ENCODE measurements at places on chromosomes 5 and 9.
A peak's percentile ranks its signal among the peaks of the same experiment; 100 is the strongest.

DNA sequence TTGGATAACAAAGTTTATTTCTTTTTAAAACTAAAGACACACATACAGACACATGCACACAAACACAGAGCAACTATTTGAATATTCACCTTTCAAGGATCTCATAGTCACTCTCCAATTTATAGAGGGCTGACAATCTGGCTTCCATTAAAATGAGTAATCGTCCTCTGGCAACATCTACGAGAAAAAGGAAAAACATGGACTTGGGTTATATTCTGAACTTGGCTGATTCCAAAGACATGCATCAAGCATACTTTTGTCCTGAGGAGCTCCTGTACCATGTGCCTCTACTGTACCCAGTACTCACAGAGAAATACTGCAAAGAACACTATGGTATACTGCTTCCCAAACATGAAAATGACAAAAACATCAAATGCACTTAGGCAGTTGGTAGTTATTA lies 15.4 kb downstream of the IARS1 start:
- no peak for DNase-seq

- no peak for DNase-seq
These were observed 915 bp downstream of the HSDL2 start for GRCh38 chr9:112380825-112381221.

GRCh38 chr9:31412081-31412480 lies 972.4 kb upstream of the ACO1 start:
- DNase-seq: no peak

- no peak for DNase-seq
These were observed 50.5 kb downstream of the CXXC5 start for GRCh38 chr5:139698490-139699146.

DNA sequence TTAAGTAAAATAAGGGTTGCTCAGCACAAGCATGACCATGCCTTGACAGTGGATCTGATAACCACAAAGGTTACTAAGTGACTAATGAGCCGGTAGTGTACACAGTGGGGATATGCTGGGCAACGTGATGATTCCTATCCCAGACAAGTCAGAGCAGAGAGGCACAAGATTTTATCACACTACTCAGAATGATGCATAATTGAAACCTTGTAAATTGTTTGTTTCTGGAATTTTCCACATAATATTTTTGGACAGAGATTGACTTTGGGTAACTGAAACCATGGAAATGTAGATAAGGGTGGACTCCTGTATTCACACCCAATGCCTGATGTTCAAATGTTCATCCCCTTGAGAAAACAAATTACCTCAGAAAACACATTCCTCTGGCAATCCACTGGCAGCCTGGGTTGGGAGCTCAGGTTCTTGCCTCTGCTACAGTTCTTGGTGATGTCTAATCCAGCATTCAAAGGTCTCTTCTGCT lies 16.2 kb upstream of the ERAP1 start:
- no peak for DNase-seq

- DNase-seq: no peak
These were observed 388.0 kb upstream of the ZNF608 start for GRCh38 chr5:125134216-125135081.

DNA sequence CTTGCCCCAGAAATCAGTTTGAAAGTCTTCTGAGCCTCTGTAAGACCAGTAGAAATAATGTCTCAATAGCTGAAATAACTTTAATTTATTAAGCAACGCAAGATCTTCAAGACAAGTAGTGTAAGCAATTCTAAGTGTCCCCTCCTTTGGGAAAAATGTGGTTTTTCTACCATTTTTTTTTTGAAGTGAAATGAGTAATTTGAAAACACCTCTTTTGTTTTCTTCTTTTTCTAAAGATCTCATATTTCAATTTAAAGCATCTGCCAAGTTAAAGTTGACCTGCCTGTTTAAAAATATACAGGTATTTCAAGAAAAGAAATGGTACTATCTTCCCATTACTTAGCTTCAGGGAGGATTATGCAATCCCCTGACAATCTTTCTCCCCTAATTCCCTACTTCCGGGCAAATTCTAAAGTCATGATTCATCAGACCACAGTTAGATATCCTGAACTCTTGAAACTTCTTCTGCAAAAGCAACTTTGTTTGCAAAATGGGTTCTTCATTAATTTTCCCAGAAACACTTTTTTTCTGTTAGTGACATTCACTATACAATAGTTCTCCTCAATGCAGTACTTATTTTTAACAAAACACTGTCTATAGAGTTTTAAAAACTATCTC lies 7.8 kb upstream of the ANXA1 start:
- no peak for DNase-seq

DNA sequence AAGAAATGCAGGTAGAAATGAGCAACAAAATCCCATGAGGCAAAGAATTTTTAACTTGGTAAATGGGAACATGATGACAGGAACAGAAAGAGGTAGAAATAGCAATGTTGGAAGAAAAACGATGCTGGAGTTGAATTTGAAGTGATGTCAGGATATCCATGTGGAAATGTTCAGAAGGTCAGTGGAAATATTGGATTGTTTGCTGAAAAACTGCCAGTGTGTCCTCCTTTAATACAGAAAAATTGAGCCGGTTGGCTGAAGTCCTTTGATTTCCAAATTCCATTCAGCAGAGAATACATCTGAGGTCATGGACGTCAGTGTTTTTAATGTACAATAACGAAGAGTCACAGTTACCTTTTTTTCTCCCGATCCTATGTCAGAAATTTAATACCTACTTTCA lies 110.0 kb upstream of the DMAC1 start:
- no peak for DNase-seq

GRCh38 chr5:176637556-176637955 lies 7.1 kb downstream of the EIF4E1B start:
- no peak for DNase-seq

DNA sequence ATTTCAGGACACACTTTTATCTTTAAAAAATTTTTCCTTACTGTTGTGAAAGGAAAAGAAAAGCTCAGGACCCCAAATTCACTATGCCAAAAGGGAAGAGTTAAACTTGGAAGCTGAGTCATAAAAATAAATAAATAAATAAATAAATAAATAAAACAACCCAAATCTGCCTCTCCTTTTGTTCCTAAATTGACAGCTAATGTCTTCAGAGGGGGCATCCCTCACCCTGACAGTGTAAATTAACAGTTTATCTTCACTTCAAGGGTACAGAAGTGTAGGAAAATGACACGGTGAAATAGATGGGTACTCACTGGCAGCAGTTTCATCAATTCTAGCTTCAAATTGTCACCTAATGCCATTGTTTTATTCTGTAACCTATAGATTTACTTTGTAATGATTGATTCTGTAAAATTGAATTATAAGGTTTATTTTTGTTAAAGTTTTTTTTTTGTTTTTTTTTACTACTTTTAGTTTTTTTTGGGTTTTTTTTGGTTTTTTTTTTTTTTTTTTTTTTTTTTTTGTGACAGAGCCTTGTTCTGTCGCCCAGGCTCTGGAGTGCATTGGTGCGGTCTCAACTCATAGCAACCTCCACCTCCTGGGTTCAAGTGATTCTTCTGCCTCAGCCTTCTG lies 18.5 kb upstream of the ANXA1 start:
- DNase-seq: no peak

GRCh38 chr5:23446424-23446823 lies 61.0 kb upstream of the PRDM9 start:
- no peak for DNase-seq

- DNase-seq: no peak
These were observed 667.9 kb upstream of the ARRDC3 start for GRCh38 chr5:92050970-92051369.

DNA sequence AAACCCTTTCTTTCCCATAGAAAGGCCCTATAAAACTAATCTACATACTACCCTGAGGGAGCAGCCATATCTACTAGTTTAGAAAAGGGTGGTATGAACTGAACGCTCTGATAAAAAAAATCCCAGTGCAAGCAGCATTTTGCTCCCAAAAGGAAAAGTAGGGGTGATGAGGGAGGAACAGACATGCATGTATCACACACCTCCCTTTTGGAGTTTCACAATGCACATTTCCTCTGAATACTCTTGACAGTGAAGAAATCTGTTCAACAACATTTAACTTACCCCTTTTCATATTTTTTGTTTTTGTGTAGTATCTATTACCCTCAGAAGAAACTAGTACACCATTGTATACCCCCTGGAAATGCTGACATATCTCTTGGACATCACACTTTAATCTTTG lies 411.4 kb downstream of the MAT2B start:
- no peak for DNase-seq

- no peak for DNase-seq
These were observed 40.8 kb upstream of the CCDC152 start for GRCh38 chr5:42715785-42716184.

- DNase-seq: no peak
These were observed 198.7 kb upstream of the HAPLN1 start for GRCh38 chr5:83919071-83920041.

GRCh38 chr9:129393064-129393463 lies 215.0 kb upstream of the IER5L start:
- no peak for DNase-seq

- no peak for DNase-seq
These were observed 4.2 kb downstream of the SCGB3A2 start for GRCh38 chr5:147882586-147883313.

DNA sequence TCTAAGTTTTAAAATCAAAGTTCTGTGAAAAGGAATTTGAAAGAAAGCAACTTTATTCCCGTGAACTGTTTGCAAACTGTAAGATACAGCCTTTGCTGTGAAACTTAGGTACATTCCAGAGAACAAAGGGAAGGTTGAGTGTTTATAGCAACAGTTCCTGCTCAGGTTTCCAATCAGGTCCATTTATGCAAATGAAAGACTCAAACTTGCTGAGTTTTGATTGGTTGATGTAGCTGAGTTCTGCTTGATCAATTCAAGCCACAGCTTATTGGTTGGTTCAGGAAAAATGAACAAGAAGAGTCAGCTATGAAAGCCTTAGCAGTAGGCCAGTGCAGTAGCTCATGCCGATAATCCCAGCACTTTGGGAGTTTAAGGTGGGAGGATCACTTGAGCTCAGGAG lies 37.9 kb downstream of the SLC27A6 start:
- DNase-seq: no peak

DNA sequence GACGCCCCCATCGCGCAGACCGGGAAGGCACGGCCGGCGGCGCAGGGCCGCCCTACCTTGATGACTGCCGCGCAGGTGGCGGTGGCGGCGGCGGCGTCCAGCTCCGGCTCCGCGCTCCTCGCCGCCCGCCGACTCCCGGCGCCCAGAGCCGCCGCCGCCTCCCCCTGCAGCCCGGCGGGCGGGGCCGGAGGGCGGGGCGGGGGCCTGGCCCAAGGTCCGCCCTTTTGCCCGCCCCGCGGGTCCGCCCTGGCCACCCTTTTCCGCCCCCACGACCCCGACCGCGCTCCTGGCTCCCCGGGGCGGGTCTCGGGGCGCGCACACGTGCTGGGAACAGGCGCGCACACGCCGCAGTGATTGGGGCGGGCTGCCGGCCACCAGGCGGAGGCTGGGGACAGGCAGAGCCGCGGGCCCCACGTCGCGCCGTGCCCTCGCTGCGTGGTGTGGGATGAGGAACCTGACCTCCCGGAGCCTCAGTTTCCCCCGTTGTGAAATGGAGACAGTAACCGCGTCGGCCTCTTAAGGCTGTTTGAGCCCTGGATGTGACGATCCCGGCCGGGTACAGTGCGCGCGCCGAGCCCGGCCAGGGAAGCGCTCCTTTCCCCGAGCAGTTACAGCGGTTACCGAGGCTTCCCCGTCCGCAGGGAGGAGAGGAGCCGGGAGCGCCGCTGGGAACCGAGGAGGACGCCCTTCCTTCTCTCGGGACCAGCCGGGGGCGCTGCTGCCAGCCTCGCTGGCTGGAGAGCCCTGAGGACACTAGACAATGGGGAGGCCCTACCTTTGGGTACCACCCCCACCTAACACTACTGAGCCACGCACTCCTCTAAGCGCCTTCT lies at the start of gene CORO2A:
Gene CORO2A, minus strand, starts transcription at position 135 of the 833 bp plus-strand sequence. CDS start 34,977 bp downstream, outside the sequence.
- DNase-seq: no peak

DNA sequence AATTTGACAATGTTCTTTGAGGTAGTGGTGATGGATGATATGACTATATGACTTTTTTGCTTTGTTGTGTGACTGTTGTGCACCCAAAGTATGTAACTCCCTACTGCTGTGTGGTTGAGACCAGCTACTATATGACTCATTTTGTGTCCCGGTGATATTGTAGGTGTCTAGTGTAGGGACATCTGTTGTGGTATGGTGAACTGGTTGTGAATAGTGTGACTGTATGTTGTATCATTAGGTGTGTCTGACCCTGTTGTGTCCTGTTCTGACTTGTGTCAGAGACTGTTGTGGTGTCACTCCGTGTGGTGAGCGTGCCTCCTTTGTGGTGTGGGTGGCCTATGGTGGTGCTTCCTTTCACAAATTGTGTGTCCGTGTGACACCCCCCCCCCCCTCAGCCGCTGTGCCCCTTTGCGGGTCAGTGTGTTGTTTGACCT lies 11.2 kb upstream of the CXXC5 start:
- no peak for DNase-seq

DNA sequence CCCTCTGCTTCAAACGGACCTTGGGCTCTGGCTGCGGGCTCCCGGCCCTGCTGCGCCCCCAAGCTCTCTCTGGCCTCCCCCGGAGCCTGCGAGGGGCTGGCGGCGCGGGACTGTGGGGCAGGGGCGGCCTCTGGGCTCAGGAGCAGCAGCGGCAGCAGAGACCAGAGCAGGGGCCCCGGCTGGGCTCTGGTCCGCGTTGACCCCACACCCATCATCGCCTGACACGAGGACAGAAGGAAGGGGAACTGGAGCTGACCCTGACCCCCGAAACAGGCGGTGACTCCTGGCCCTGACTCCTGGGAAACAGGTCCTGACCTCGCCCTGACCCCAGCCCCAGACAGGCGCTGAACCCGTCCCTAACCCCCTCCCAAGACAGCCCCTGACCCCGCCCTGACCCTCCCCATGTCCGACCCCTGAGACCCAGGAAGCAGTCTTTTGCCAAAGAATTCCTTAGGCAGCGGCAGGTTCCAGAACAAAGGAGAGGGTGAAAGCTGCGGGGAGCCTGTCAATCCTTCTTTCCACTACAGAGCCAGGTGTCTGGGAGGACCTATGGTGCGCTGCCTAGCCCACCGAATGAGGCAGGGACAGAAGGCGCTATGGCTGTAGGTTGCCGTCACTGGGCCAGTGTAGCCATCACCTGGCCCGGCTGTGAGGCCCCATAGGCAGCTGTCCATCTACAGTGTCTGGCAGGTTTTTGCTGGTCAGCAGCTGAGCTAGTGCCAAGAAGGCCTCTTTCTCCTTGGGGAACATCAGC lies 74.7 kb upstream of the SPTLC1 start:
- DNase-seq: no peak

GRCh38 chr5:119365847-119366539 lies 10.2 kb downstream of the TNFAIP8 start:
- DNase-seq: no peak

GRCh38 chr9:88874391-88874790 lies 116.9 kb upstream of the S1PR3 start:
- no peak for DNase-seq

- DNase-seq: no peak
These were observed 332.3 kb upstream of the IRX4 start for GRCh38 chr5:2214910-2215590.

- DNase-seq: no peak
These were observed 50.7 kb upstream of the FST start for GRCh38 chr5:53429706-53430105.

- DNase-seq: peak; percentile 63
These were observed 26.4 kb downstream of the ERAP1 start for GRCh38 chr5:96781031-96781971.

GRCh38 chr5:95958310-95959014 lies 3.2 kb downstream of the ELL2 start:
- DNase-seq: no peak
